Stimulated activated CD8-positive, alpha-beta memory T cell treated with anti-CD3 and anti-CD28 coated beads, Interleukin-15, amount 100 ng/mL, for 24 hours (primary cell): ENCODE measurements at places on chromosomes 4 and X.

DNA sequence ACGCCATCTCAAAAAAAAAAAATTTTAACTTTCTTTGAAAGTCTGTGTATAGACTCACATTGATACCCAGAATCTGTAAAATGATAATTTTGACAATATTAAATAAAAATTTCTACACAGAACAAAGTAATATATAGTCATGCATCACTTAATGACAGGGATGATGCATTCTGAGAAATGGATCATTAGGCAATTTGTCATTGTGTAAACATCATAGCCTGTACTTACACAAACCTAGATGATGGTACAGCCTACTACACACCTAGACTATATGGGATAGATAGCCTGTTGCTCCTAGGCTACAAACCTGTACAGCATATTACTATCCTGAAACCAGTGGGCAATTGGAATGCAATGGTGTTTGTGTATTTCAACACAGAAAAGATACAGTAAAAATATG lies 107.7 kb downstream of the BLTP1 start:
- no peak for DNase-seq

DNA sequence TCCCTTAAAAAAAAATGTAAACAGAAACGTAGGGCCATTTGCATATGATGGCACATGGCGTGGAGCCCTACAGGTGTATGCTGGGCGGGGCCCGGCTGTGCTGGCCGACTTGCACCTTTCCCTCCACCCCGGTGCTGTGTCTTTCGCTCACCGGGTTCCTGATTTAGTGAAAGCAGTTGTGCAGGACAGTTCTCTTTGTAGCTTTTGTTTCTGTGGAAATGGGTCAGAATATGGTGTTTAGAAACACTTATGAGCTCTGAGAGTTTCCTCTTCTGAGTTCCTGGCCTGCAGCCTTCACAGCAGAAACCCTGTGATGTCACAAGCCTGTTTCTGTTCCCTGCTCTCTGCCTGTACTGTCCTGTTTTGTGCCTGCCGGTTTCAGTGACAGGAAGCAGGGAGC lies 22.5 kb upstream of the MSANTD1 start:
- DNase-seq: no peak

DNA sequence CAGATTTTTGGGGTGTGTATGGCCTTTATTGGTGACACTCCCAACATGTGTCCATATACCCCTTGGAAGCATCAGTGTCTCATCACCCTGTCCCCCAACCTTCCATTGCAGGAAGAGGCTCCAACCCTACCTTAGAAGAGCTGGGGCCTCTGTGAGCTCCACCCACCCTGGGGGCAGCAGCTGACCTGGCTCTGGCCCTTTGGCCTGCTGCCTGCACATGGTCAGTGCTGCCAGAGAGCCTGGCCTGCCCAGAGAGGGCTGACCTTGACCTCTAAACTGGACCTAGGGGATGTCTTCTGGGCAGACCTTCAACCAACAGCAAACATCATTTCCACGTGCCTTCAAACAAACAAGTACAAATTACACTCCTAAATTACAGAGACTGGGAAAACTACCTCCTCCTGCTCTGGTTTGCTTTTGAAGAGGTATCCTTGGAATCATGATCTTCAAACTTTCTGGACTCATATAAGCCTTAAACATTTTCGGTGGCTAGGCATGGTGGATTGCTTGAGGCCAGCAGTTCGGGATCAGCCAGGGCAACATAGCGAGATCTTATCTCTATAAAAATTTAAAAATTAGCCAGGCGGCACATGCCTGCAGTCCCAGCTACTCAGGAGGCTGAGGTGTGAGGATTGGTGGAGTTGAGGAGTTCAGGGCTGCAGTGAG lies 27.3 kb upstream of the KIAA0232 start:
- no peak for DNase-seq

DNA sequence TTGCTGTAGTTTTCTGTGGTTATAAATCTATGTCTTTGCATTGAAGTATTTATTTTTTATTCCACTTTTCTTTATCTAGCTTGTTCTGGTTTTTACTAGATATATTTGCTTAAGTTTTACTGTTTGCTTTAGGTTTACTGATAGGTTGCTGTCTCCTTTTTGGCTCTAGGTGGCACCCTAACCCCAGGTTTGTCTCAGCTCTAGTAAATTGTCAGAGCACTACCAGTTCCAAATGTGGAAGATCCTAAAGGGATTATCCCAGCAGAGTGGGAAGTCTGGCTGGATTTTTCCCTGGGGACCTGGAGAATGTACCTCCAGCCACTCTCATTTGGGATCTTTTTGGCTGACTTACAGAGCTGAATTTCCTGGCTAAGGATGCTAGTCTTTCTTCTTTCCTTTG lies 106.1 kb downstream of the PBDC1 start:
- no peak for DNase-seq

GRCh38 chr4:170109586-170110284 lies 20.0 kb upstream of the AADAT start:
- no peak for DNase-seq

GRCh38 chrX:101037231-101037630 lies 14.7 kb downstream of the TRMT2B start:
- no peak for DNase-seq

GRCh38 chrX:72141372-72142004 lies 9.8 kb upstream of the RTL5 start:
- no peak for DNase-seq

- no peak for DNase-seq
Measured at GRCh38 chr4:84050015-84050414, 449.1 kb downstream of the NKX6-1 start.
